Pancreas (tissue), 10 donors: ENCODE measurements at places on chromosomes 6 and 20. TPM values are rescaled to one million over a fixed set of nuclear protein-coding genes. Genes with fewer than 3 reads are reported as not detected.

GRCh38 chr20:3885715-3886114 lies 3.5 kb upstream of the PANK2 start:
- H3K27ac ChIP-seq: no peak overlapping the region
- no peak for DNase-seq
- no peaks in the 10 kb centered on the region for H3K36me3 ChIP-seq

- H3K4me1 ChIP-seq: peaks cover 52% of the 10 kb centered on the region
- no peaks in the 10 kb centered on the region for H3K36me3 ChIP-seq
- peak overlapping the region; percentile 97 for H3K27ac ChIP-seq
- peak overlapping the region; percentile 85 for H3K4me3 ChIP-seq
These were observed 1.9 kb downstream of the RRBP1 start for GRCh38 chr20:17679941-17680835.

- no peak for DNase-seq
- H3K36me3 ChIP-seq: no peaks in the 10 kb centered on the region
- H3K27me3 ChIP-seq: no peaks in the 10 kb centered on the region
These were observed 11.3 kb upstream of the ADGB start for GRCh38 chr6:146587459-146587858.

DNA sequence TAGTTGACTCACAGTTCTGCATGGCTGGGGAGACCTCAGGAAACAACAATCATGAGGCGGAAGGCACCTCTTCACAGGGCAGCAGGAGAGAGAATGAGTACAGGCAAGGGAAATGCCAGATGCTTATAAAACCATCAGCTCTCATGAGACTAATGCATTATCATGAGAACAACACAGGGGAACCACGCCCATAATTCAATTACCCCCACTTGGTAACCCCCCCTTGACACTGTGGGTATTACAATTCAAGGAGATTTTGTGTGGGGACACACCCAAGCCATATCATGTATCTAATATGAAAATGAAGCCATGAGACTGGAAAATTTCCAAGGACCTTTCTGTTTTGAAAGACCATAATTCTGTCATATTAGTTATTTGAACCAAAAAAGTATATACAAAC lies 342.4 kb upstream of the PLCB4 start:
- H3K4me3 ChIP-seq: no peak overlapping the region
- H3K27me3 ChIP-seq: no peaks in the 10 kb centered on the region
- H3K27ac ChIP-seq: no peak overlapping the region
- H3K4me1 ChIP-seq: no peaks in the 10 kb centered on the region

DNA sequence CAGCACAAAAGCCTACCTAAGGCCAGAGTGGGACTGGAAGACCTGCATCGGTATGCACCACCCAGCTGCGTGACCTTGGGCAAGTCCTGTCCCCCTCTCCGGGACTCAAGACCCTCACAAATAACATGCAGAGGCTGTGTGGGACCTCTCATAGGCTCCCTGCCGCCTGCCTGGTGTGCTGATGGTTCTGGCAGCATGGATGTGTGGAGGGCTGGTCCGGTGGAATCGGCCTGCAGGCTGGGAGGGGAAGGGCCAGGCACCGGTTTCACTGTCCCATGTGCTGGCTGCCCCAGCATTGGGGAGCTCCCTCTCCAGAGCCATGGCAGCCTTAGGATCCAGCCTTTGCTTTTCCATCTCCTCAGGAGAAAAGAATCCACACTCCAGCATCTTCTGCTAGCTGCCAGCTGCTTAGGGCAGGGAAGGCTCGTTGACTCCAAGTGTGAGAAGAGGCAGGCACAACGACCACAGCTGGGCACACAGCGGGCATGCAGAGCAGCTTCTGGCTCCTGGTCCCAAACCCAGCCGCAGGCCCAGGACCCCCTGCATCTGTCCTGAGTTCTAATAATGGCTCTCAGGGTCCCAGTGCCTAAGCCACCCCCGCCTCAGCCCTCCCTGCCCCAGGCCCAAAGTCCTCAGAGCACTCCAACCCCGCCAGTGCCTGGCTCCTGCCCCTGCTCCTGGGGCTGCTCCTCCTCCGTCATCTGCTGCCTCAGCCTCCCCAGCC lies 32.5 kb downstream of the TFEB start:
- H3K4me3 ChIP-seq: no peak overlapping the region
- no peaks in the 10 kb centered on the region for H3K27me3 ChIP-seq
- H3K27ac ChIP-seq: no peak overlapping the region
- H3K4me1 ChIP-seq: peaks cover 5% of the 10 kb centered on the region
- no peaks in the 10 kb centered on the region for H3K36me3 ChIP-seq

GRCh38 chr20:53739799-53740785 lies 146.5 kb upstream of the ZNF217 start:
- DNase-seq: no peak
- H3K4me3 ChIP-seq: peak overlapping the region; percentile 23
- no peaks in the 10 kb centered on the region for H3K27me3 ChIP-seq
- H3K36me3 ChIP-seq: no peaks in the 10 kb centered on the region

- no peak overlapping the region for H3K27ac ChIP-seq
- H3K27me3 ChIP-seq: no peaks in the 10 kb centered on the region
- no peaks in the 10 kb centered on the region for H3K4me1 ChIP-seq
- H3K36me3 ChIP-seq: no peaks in the 10 kb centered on the region
- no peak overlapping the region for H3K4me3 ChIP-seq
These were observed 135.7 kb downstream of the ATXN1 start for GRCh38 chr6:16625291-16626265.

DNA sequence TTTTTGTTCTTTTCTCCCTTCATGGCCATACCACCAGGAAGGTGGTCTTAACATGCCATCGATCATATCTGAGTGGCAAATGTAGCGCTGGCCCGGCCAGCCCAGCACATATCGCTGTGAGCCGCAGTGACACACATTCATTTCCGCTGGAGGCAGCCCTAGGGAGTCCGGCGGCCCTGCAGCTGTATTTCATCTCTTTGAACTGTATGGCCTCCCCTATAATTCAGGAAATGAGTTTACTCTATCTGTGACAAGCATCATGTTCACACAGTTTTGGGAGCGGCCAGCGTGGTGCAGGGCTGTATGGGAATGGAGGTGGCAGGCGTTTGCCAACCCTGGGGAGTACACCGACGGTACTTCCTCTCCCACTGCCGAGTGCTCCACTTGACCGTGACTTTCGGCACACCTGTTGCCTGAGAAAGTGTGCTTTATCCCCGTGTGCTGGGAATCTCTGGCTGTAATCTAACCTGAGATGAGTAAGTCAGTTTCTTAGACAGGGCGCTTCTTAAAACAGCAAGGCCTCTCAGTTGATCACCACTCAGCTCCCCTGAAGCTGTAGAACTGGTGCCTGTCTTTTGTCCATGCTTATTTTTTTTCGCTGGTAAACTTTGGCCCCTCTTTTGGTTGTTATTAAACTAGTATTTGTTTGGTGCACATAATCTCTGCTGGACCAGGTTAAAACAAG lies 257.1 kb upstream of the TAB2 start:
- peaks cover 55% of the 10 kb centered on the region for H3K4me1 ChIP-seq
- no peak overlapping the region for H3K27ac ChIP-seq
- no peaks in the 10 kb centered on the region for H3K36me3 ChIP-seq
- no peak for DNase-seq
- H3K27me3 ChIP-seq: no peaks in the 10 kb centered on the region
- no peak overlapping the region for H3K4me3 ChIP-seq

DNA sequence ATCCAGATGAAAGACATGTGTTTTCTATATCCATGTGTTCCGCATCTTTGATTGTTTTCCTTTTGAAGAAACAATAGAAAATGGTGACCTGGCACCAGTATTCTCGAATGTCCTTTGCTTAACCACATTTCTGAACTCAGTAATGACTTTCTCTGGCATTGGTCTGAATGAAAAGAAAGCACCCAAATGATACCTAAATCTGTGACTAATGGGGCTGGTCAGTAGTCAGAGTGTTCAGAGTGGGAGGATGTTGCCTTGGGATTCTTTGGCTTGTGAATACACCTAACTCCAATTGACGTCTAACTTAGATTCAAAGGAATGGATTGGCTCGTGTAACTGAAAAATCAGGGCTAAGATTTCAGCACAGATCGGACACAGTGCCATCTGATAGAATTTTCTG lies 27.1 kb downstream of the PARD6B start:
- no peak overlapping the region for H3K4me3 ChIP-seq
- H3K36me3 ChIP-seq: no peaks in the 10 kb centered on the region
- H3K4me1 ChIP-seq: peaks cover 26% of the 10 kb centered on the region

- H3K27me3 ChIP-seq: no peaks in the 10 kb centered on the region
- H3K4me1 ChIP-seq: peaks cover 39% of the 10 kb centered on the region
- no peaks in the 10 kb centered on the region for H3K36me3 ChIP-seq
- H3K4me3 ChIP-seq: no peak overlapping the region
These were observed 7.2 kb downstream of the ACSS1 start for GRCh38 chr20:25050501-25051350.

DNA sequence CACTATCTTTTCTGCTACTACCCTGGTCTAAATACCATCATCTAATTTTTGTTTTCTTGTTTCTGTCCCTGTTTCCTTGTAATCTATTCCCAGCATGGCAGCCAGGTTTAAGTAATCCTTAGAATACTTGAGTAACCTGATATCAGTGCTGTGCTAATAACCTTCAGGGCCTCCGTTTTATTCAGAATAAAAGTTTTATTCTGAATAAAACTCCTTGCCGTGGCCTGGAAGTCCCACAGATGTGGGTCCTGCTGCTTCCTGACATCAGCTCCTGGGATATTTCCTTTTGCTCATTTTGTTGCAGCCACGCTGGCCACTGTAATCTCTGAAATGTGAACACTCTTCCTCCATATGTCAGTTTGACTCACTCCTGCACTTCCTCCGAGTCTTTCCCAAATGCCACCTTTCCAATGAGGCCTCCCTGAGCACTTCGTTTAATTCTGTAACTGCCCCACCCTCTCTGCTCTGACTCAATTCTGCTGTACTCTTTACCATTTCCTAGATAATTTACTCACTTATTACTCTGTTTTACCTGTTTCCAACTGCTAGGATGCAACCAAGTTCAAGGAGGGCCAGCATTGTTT lies 114.0 kb upstream of the FOXA2 start:
- DNase-seq: no peak
- H3K27me3 ChIP-seq: no peaks in the 10 kb centered on the region
- no peak overlapping the region for H3K4me3 ChIP-seq
- no peaks in the 10 kb centered on the region for H3K36me3 ChIP-seq
- no peaks in the 10 kb centered on the region for H3K4me1 ChIP-seq
- H3K27ac ChIP-seq: no peak overlapping the region

DNA sequence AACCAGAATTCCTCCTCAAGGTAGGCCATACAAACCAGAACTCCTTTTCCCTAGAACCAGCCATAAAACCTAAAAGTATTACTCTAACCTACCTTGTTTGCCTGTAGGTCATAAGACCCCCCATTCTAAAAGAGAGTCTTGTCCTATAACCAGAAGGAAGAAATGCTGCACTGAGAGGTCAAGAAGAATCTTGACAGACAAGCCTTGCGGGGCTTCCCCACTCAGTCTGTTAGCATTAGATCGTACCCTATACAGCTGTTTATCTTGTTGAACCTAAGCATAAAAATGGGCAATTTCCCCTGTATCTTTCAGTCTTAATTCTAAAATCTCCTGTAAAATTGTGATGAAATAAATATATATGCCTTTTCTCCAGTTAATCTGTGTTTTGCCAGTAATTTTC lies 52.3 kb upstream of the HFE start:
- no peaks in the 10 kb centered on the region for H3K4me1 ChIP-seq
- H3K36me3 ChIP-seq: no peaks in the 10 kb centered on the region
- no peak overlapping the region for H3K27ac ChIP-seq
- H3K4me3 ChIP-seq: no peak overlapping the region
- H3K27me3 ChIP-seq: no peaks in the 10 kb centered on the region

GRCh38 chr20:49518576-49518975 lies 36.1 kb upstream of the KCNB1 start:
- H3K27me3 ChIP-seq: no peaks in the 10 kb centered on the region
- H3K36me3 ChIP-seq: no peaks in the 10 kb centered on the region
- no peak overlapping the region for H3K27ac ChIP-seq
- DNase-seq: no peak

DNA sequence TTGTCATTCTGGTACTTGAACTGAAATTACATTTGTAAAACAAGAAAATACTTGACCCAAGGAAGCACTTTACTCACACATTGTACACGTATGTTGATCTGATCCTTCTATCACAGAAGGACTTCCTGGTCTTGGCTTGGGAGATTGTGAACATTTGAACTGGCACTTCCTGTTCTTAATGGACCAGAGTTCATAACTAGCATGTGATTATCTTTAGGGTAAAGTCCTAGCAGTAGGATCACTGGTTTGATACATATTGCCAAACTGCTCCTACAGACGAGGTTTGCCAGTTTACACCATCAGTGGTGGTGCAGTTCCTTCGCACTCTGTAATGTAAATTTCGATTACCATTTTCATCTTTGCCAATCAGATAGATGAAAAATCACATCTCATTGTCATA lies 12.7 kb downstream of the HECA start:
- no peak overlapping the region for H3K4me3 ChIP-seq
- no peaks in the 10 kb centered on the region for H3K4me1 ChIP-seq
- H3K27me3 ChIP-seq: no peaks in the 10 kb centered on the region
- H3K36me3 ChIP-seq: no peaks in the 10 kb centered on the region

DNA sequence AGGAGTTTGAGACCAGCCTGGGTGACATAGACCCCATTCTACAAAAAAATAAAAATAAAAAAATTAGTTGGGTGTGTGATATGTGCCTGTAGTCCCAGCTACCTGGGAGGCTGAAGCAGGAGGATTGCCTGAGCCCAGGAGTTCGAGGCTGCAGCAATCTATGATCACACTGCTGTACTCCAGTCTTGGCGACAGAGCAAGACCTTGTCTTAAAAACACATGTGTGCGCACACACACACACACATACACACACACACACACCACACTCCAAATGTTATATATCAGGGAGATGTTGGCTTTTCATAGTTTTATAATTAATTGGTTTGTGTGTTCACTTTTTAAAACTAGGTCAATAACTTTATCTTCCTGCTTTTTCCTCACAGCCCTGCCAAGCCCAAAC lies 110.5 kb downstream of the RTN4IP1 start:
- no peak overlapping the region for H3K4me3 ChIP-seq
- DNase-seq: no peak
- peaks cover 8% of the 10 kb centered on the region for H3K4me1 ChIP-seq
- no peak overlapping the region for H3K27ac ChIP-seq

DNA sequence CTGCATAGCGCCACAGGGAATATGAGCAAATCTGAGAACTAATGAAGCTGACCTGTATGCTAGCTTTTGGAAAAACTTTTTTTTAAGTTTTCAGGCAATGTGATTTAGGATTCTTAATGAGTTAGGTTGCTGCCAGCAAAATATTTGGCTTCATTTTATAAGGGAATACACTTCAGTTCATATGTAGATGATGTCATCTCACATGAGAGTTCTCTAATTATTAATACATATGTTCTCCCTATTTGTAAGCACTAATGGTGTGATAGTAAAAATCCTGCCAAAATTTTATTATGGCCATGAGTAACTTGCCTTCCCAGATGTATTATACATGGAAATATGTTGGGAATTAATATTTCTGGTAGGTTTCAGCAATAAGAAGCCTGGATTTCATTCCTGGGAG lies 573.8 kb downstream of the EPM2A start:
- no peaks in the 10 kb centered on the region for H3K36me3 ChIP-seq
- H3K4me3 ChIP-seq: no peak overlapping the region
- no peak overlapping the region for H3K27ac ChIP-seq
- H3K27me3 ChIP-seq: no peaks in the 10 kb centered on the region

Gene GPX5
- total RNA-seq: not detected

Gene TPX2
- 0.79 TPM for total RNA-seq

Gene NEU1
- 22.8 TPM for total RNA-seq

Gene FAM184A
- total RNA-seq: 2.7 TPM

Gene AKAP7
- 25.2 TPM for total RNA-seq

Gene EIF2S2
- 25.4 TPM for total RNA-seq
